PC-9 (cell line): ENCODE measurements at places on chromosomes 11 and 22. TPM values are rescaled to one million over a fixed set of nuclear protein-coding genes. Genes with fewer than 3 reads are reported as not detected.

Gene OR6X1
- total RNA-seq: not detected in 2 replicates

- no peaks in the 10 kb centered on the region for H3K27me3 ChIP-seq
- H3K4me3 ChIP-seq: no peak overlapping the region
- H3K36me3 ChIP-seq: no peaks in the 10 kb centered on the region
Measured at GRCh38 chr22:21632931-21633330, 371 bp downstream of the CCDC116 start.

DNA sequence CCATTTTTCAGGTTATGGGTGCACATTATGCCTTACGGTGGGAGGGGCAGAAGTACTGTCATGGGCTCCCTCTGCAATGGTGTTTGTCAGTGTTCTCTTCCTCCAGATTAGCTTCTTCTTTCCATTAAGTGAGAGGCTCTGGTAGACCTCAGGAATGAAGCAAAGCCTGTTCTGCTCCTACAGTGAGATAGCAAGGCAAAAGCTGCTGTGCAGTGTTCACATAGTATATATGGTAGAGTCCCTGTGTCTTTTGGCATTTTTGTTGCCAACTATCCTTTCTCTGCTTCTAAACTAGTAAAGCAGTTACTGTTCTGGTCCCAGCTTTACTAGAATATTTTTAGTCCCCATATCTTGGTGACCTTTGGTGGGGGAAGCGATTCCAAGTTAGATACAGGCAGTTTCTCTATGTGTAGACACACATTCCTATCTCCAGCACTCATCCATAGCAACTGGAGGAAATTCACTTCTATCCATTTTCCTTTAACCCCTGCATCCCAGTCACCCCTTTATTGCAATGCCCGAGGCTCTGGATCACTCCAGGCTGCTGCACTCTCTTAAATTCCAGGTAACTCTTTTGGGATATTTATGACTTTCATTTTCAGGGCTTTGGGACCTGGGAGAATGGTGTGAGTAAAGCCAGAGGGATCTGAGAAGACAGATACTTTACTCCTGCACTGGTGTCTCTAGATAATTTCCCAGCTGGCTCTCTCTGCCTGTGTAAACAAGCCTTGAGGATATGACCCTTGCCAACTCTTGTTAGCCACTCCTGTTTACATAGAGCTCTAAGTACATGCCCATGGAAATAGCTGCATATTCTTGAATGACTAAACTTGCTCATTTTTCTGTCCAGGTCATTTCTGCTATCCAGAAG is 3.9 kb upstream of the TRIM34 start:
- H3K27ac ChIP-seq: peak overlapping the region; percentile 98
- H3K4me3 ChIP-seq: peak overlapping the region; percentile 60; the same call in 1 of the 2 replicates
- H3K4me1 ChIP-seq: peaks cover 51% of the 10 kb centered on the region
- DNase-seq: peak; percentile 91
- no peaks in the 10 kb centered on the region for H3K27me3 ChIP-seq

DNA sequence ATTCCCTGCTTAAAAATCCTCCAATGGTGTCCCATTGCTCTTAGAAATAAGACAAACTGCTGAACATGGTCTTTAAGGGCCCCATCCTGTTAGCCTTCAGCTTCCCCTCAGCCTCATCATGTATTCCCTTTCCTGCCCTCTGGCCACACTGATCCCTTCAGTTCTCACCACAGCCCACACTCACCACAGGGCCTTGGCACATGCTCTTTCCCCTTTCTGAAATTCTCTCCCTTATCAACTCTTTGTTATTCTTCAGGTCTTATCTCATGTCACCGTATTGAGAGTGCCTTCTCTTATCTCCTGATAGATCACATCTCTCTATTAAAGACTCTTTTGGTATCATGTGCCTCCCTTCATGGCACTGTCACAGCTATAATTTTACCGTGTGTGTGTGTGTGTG is 167.8 kb upstream of the MPPED2 start:
- no peak for DNase-seq
- no peak overlapping the region for H3K27ac ChIP-seq
- no peaks in the 10 kb centered on the region for H3K4me1 ChIP-seq
- H3K36me3 ChIP-seq: no peaks in the 10 kb centered on the region
- no peak overlapping the region for H3K4me3 ChIP-seq

Gene DDIAS
- total RNA-seq: 6.1 and 12.4 TPM in 2 replicates

Gene KREMEN1
- total RNA-seq: 4.6 and 6.1 TPM in 2 replicates

DNA sequence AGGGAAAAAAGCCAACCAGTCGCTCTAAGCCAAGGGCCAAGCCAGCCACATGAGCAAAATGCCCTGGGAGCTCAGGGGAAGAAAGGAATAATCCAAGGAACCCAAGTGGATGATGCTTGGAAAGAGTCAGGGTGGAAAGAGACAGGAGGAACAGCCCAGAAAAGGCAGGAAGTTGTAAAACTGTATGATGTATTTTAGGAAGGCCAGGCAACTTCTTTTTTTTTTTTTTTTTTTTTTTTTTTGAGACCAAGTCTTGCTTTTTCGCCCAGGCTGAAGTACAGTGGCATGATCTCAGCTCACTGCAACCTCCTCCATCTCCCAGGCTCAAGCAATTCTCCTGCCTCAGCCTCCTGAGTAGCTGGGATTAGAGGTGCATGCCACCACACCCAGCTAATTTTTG is 1.6 kb downstream of the LGALS12 start:
- DNase-seq: no peak
- no peak overlapping the region for H3K4me3 ChIP-seq
- no peak overlapping the region for H3K27ac ChIP-seq

DNA sequence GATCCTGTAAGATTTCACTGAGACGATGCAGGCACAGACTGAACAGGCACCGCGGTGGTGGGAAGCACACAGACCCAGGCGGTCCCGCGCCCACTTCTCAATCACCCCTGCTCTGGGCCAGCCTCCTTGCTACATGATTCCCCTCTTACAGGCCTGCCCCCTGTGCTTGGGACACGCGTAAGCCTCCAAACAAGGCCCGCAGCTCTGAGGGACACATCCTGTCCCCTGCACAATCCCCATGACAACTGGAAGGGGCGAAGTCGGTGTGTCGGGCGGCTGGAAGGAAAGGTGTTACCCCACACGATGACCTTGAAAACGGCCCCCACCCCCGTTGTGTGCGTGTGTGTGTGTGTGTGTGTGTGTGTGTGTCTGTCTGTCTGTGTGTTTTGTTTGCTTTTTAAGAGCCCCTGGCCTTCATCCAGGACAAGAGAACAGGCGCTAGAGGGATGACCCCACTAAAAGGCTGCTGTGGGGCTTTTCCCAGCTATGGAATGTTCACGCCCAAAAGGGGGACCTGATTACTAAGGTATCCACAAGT is 13.1 kb downstream of the CELSR1 start:
- H3K27ac ChIP-seq: no peak overlapping the region; the same call in 1 of the 2 replicates
- no peaks in the 10 kb centered on the region for H3K27me3 ChIP-seq
- H3K36me3 ChIP-seq: no peaks in the 10 kb centered on the region
- DNase-seq: no peak

DNA sequence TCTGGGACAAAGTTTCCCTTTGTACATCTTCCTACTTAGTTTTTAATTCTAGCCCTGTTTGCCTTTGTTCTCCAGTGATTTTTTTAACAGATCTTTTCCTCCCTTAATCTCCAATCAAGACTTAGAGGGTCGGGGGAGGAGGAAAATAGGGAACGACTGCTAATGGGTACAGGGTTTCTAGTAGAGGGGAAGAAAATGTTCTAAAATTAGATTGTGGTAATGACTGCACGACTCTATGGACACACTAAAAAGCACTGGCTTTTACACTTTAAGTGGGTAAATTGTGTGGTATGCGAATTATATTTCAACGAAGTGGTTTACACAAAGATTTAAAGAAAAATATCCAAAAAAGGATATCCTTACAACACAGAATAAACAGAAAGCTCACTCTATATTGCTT is 110.0 kb upstream of the SPON1 start:
- H3K36me3 ChIP-seq: no peaks in the 10 kb centered on the region
- H3K4me1 ChIP-seq: no peaks in the 10 kb centered on the region
- H3K27ac ChIP-seq: no peak overlapping the region
- no peak overlapping the region for H3K4me3 ChIP-seq

DNA sequence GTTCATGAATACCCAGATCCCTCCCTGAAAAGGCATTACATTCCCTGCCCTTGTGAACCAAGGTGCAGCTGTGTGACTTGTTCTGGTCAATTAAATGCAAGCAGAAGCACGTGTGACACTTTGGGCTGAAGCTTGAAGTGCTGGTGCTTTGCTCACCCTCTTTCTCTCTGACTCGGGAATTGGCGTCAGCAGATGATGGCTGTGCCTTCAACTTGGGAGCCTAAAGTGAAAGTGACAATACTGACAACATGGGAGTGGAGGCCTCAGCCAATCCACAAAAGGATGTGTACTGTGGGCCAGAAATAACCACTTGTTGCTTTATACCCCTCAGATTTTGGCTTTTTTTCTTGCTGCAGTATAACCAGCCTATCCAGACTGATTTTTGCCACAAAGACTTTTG is 148.3 kb upstream of the THY1 start:
- no peaks in the 10 kb centered on the region for H3K27me3 ChIP-seq
- H3K4me3 ChIP-seq: no peak overlapping the region
- no peak overlapping the region for H3K27ac ChIP-seq
- H3K36me3 ChIP-seq: no peaks in the 10 kb centered on the region
- H3K4me1 ChIP-seq: peaks cover 14% of the 10 kb centered on the region
- no peak for DNase-seq

DNA sequence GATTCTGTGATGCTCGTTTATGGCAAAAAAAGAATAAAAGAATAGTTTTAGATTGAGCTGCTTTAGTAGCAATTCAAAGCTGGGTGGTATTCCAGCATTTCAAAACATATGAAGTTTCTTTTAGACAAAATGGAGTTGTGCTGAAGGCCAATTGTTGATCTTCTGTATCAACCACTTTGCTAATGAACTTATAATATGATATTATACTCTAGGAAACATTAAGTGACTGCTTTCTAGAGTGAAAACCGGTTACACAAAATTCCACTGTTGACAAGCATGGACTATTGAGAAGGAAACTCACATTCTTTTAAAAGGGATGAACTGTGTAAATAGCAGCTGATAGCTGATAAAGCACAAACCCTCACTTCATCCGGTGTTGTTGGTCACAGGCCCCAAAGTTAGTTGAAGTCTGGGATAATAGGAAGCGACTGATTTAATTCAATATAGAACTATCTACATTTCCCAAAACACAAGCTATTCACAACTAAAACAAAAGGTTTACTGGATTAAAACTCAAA is 255.1 kb downstream of the CADM1 start:
- no peak for DNase-seq
- no peaks in the 10 kb centered on the region for H3K36me3 ChIP-seq

Gene ADAMTS15
- total RNA-seq: 1.8 and 2.2 TPM in 2 replicates

DNA sequence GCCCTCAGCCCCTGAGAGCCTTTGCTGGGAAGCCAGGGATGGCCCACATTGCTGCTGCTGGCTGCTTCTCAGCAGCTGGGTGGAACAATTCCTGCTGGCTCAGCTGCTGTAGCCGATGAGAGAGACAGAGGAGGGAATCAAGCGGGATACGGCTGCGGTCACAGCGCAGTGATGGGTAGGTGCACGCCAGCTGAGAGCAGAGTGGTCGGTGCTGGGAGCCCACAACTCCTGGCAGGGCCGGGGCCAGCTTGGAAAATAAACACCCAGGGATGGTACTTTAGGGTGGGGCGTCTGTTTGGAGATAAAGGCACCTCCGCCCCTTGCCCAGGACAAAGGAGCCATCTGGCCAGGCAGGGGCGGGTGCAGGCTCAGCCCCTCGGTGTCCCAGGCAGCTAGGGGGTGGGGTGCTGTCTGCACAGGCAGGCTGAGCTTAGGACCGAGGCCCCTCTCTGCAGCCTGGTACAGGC is 480.5 kb downstream of the MIAT start:
- no peak for DNase-seq
- H3K27me3 ChIP-seq: no peaks in the 10 kb centered on the region
- no peak overlapping the region for H3K27ac ChIP-seq
- H3K4me3 ChIP-seq: no peak overlapping the region
- H3K4me1 ChIP-seq: peaks cover 34% of the 10 kb centered on the region

GRCh38 chr22:20866736-20867135 is 7.9 kb downstream of the SNAP29 start:
- H3K27me3 ChIP-seq: no peaks in the 10 kb centered on the region
- no peak overlapping the region for H3K27ac ChIP-seq
- no peaks in the 10 kb centered on the region for H3K36me3 ChIP-seq
- H3K4me3 ChIP-seq: no peak overlapping the region
- peaks cover 5% of the 10 kb centered on the region; the same call in 1 of the 2 replicates for H3K4me1 ChIP-seq

- peaks cover 40% of the 10 kb centered on the region; the same call in 1 of the 2 replicates for H3K27me3 ChIP-seq
- H3K27ac ChIP-seq: no peak overlapping the region
- H3K4me1 ChIP-seq: no peaks in the 10 kb centered on the region
- no peak overlapping the region for H3K4me3 ChIP-seq
- no peak for DNase-seq
- no peaks in the 10 kb centered on the region for H3K36me3 ChIP-seq
Measured at GRCh38 chr11:119847853-119848252, 118.9 kb upstream of the NECTIN1 start.

DNA sequence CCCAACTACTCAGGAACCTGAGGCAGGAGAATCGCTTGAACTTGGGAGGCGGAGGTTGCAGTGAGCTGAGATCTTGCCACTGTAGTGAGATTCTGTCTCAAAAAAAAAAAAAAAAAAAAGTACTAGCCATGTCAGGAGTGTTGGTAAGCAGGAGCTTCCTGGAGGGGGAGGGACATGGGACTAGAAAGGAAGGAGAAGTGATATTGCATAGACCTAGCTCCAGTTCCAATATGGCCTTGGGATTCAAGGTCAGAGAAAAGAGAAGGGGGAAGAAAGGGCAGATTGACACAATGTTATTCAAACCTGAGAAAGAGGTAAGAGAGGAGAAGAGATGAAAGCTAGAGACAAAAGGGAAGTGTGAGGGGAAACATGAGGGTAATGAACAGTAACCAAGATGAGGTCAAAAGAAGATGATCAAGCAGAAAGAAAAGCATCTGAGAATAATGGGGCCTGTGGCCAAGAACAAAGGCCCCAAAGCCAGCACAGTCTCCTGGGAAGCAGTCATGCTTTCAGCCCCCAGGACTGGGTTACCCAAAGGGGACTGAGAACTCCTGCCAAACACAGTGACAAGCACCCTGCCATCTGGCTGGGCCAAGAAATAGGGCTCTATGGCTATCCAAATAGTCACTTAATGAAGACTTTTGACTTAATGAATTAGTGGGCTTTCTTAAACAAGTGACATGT is 51.7 kb upstream of the FTH1 start:
- H3K27me3 ChIP-seq: no peaks in the 10 kb centered on the region
- no peak overlapping the region for H3K27ac ChIP-seq
- no peak for DNase-seq
- H3K4me1 ChIP-seq: peaks cover 21% of the 10 kb centered on the region
- no peaks in the 10 kb centered on the region for H3K36me3 ChIP-seq

- H3K4me3 ChIP-seq: no peak overlapping the region
- no peak overlapping the region for H3K27ac ChIP-seq
- H3K4me1 ChIP-seq: no peaks in the 10 kb centered on the region
- H3K27me3 ChIP-seq: peaks cover 6% of the 10 kb centered on the region; the same call in 1 of the 2 replicates
- no peaks in the 10 kb centered on the region for H3K36me3 ChIP-seq
Measured at GRCh38 chr11:17743808-17744119, 9.2 kb downstream of the KCNC1 start.

DNA sequence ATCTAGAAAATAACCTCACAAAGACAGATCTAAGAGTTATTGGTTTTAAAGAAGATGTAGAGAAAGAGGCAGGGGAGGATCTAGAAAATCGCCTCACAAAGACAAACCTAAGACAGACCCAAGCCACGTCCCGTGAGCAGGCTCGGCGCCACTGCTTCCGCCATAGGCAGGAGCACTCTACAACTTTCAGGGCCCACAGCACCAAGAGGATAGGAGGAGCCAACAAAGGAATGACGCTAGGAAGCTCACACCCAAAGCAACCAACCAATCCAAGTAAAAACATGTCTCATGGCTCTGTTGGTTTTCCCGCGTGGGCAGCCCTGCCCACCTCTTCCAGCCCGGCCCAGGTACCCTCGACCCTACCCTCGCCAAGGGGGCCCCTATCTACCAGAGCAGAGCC is 4167.4 kb upstream of the OR11H1 start:
- no peak for DNase-seq
- H3K27me3 ChIP-seq: 0 out of 2 replicates have a peak, but pooled peaks cover 4% of the 10 kb centered on the region
- no peak overlapping the region for H3K4me3 ChIP-seq
- no peak overlapping the region for H3K27ac ChIP-seq
- H3K36me3 ChIP-seq: no peaks in the 10 kb centered on the region
